C1 segment of cervical spinal cord (tissue), 14 donors: ENCODE measurements at places on chromosomes 1 and 21.

DNA sequence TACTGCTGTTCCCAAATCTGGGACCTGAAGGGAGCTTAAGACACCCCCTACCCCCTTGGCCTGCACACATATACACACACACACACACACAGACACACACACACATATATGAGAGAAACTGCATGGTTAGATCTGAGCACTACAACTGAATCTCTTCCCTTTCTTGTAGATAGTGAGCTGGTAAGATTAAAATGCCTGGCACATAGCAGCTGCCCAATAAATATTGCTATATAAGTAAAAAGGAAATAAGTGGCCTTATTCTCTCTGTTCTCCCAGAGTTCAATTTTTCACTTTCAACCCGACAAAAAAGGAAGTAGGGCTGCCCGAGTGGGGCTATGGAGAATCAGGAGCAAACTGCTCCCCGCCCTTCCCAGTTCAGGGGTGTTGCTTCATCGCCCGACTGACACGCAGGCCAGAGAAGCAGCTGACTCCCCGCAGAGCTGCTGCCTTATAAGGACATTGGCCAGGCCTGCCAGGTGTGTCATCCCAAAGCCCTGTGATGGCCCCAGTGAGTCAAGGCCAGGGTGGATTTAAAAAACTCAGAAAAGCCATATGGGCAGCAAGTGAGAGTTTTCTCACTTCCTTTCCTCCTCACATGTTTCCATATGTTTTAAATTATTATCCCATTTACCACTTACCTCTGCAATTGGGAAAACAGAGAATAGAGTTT is 106.5 kb upstream of the SLC44A3 start:
- no peak for DNase-seq

DNA sequence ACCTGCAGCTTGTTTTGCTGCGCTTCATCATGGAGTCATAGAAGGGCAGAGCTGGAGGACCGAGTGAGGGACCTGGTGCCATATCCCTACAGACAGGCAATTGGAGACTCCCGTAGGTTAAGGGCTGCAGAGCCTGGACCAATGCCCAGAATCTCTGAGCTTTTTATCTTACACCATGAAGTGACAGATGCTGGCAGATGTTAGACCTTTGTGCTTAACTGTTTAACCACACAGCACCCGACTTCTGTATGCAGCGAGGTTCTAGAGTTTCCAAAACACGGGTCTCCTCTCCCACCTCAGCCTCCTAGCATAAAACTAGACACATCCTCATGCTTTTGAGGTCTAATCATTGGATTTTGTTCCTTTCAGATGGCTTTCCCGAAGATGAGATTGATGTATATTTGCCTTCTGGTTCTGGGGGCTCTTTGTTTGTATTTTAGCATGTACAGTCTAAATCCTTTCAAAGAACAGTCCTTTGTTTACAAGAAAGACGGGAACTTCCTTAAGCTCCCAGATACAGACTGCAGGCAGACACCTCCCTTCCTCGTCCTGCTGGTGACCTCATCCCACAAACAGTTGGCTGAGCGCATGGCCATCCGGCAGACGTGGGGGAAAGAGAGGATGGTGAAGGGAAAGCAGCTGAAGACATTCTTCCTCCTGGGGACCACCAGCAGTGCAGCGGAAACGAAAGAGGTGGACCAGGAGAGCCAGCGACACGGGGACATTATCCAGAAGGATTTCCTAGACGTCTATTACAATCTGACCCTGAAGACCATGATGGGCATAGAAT is 47.6 kb downstream of the B3GALT5 start:
- DNase-seq, result no peak

DNA sequence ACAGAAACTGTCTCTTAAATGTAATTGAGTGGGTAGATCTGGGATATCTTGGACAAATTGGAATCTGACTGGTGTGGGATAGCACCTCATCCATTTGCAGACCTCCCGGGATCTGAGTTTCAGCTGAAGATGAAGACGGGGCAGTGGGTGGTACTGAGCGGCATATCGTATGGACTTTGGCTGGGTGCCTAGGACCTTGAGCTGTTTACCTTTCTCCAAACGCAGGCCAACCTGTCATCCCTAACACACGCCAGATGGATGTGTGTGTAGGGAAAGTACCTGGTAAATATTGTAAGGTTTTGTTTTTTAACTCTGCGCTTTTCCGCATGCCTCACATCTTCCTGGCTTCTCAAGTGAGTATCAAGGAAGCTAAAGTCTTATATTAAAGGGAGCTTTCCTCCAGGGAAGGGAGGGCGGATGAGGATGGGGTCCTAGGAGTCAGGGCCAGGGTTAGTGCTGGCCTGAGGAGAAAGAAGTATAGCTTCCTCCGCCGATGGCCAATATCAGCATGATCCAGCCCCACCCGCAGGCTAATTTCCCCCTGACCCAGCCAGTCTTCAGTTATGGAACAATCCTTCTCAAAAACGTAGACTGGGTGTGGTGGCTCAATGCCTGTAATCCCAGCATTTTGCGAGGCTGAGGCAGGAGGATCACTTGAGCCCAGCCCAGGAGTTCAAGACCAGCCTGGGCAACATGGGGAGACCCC is 26.2 kb downstream of the ATP8B2 start:
- DNase-seq, result no peak

DNA sequence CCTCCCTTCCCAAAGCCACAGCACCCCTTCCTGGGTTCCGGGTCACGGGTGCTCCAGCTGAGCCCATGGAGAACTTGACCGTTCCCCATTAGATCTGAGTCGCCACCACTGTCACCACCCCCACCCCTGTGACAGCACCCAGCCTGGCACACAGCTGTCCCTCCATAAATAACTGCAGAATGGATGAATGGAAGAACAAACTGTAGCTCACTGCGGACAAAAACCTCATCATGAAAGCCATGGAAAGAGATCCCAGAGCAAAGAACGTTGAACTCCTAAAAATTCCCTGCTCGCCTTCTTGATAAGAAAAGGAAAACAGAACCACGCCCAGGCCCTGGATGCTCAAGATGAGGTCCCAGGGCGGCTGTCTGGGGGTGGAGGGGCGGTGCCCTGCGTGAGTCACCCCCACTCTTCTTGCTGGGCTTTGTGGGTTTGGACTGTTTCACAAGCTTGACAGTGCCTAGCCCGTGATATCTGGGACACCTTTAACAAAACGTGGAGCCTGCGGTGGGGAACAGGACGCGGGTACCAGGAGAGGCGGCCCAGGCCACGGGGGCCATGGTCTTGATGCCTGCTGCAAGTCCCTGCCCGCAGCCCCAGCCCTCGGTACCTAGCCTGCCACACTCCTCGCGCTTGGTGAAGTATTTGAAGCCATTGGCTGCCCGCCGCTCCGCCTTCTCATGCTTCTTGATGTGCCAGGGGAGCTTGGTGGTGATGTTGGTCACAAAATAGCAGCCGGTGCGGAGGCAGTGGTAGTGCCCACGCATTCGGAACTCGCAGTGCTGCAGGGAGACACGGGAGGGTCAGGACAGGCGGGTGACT is 151.9 kb downstream of the CASZ1 start:
- no peak for DNase-seq
